ENCODE measurements at places on chromosomes 4 and X. TPM values are rescaled to one million over a fixed set of nuclear protein-coding genes. Genes with fewer than 3 reads are reported as not detected.

GRCh38 chrX:16990839-16991238, 44.4 kb downstream of the REPS2 start:
- no peak for DNase-seq

DNA sequence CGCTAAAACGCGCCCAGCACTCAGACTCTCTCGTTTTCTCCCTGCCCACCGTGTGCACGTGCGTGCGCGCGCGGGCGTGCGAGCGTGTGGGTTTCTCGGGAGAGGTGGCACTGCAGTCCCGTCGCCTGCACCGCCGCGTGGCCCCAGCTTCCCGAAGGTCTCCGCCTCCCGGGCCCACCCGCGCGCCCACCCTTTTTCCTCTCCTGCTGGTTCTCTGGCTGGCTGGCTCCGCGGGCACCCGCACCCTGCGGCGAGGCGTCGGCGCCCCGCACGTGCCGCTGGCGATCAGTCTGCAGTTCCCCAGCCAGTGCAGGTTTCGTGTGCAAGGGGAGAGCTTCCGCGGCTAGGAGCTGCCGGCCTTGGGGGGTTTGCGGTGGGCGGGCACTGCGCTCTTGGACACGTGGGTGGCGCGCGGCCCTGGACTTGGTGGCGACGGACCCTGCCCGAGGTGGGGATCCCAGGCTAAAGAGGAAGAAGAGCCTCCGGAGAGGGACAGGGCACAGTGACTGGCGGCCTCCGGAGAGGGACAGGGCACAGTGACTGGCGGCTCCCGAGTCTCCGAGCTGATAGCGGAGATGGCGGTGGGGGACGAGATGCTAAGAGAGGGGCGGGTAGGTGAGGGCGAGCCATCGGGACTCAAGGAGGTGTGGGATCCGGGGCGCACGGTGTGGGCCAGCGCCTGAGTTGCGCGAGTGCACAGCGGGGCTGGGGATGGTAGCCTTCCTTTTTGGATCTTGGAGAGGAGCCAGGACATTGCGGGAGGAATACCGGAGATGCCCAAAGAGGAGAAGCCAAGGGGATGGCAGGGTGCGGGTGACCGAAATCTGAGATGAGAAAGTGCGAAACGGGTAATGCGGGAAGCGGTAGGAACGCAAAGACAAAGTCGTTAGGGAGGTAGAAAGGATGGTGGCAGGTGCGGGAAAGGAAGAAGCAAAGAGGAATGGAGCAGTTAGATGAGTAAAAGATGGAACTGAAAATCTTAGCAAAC, at the start of gene FAM184B:
TSS of gene FAM184B (minus strand) at position 322 of the 988 bp plus-strand sequence. CDS start 322 bp downstream, outside the sequence.
- no peak for DNase-seq

- DNase-seq, result no peak
Observed at GRCh38 chrX:110836982-110837381, 41.4 kb upstream of the CHRDL1 start.

The APBB2 gene
- polyA plus RNA-seq, result 12.4 TPM

Data from adrenal gland (tissue), 19 donors.